ENCODE measurements at places on chromosomes 4 and X.

DNA sequence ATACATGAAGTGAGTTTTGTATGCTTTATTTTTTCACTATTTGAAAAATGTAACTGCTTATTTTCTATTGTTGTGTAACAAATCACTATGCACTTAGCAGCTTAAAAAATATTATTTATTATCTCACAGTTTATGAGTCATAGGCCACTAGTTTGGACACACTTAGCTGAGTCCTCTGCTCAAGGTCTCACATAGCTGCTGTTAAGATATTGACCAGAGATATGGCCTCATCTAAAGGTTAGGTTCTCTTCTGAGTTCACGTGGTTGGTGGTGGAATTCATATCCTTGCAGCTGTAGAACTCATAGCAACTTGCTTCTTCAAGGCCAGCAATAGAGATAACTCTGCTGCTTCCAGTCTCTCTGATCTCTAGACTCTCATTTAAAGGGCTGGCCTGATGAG, 534.4 kb downstream of the SPRY1 start:
- DNase-seq = no peak

GRCh38 chr4:139524062-139524631, 31.9 kb downstream of the SETD7 start:
- no peak for DNase-seq

DNA sequence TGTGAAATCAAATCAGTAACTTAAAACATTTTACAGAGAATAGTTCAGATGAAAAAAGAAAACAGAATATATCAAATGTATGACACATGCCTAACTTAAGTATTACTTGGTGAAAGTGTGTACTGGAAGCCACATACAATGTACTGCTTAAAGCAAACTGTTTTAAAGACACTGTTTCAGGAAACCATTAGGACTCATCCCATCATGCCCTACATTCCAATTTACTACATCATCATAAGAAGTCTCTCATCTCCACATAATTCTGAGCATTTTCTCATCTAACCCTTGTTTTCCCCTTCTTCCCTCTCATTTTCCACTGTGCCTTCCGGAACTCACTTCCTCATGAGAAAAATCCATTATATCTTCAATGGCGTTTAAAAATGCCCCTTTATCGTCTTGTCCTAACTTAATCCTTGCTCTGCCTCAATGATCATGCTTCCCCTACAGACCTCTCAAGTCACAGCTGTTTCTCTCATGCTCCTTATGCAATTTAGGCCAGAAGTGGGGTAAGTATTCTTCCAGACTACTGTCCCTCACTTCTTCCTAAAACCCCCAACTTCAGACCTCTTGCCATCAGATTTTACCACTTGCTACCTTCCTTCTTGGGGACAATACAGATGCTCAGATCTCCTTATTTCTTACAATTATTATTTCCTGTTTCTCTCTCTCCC, 26.8 kb upstream of the FGF5 start:
- DNase-seq = no peak

- DNase-seq = no peak
Measured at GRCh38 chr4:102560571-102561341, 59.6 kb downstream of the NFKB1 start.

DNA sequence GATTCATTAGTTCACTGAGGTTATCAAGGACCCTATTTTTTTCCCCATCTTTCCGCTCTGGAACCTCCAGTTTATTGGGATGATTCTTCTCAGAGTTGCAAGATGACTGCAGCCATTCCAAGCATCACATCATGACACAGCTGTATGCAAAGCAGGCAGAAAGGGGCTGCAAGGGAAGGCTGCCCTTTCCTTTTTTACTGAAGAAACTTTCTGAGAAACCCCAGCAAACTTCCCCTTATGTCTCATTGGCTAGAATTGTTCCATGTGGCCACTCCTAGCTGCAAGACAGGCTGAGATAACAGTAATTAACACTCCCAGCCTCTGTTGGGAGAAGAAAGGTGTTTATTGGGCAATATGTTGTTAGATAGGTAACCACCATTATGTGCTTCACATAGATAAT, 102.6 kb downstream of the SATL1 start:
- no peak for DNase-seq

GRCh38 chr4:179040259-179040658, 1598.0 kb upstream of the AGA start:
- no peak for DNase-seq

GRCh38 chr4:114277690-114278089, 298.2 kb upstream of the ARSJ start:
- no peak for DNase-seq

GRCh38 chr4:105304085-105304484, 157.4 kb downstream of the TET2 start:
- DNase-seq = no peak

GRCh38 chr4:147782087-147782781, 50.3 kb downstream of the ARHGAP10 start:
- DNase-seq = no peak

- DNase-seq = no peak
Measured at GRCh38 chr4:156512622-156513021, 459.0 kb downstream of the PDGFC start.

DNA sequence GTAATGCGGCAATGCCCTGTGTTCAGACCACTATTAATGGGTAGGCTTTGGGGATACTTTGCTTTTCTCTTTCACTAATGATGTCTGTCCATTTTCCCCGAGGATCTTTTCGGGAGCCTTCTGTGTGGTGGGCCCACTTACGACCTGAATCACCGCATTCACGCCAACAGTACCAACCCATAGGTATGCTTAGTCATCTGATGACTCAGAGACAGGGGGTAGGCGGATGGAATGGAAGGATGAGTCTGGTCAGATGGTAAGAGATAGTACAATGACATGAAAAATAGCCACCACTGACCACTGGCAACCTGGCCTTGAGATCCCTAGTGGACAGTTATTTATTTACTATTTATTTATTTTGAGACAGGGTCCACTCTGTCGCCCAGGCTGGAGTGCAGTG, 76.0 kb upstream of the DHRSX start:
- DNase-seq = no peak

DNA sequence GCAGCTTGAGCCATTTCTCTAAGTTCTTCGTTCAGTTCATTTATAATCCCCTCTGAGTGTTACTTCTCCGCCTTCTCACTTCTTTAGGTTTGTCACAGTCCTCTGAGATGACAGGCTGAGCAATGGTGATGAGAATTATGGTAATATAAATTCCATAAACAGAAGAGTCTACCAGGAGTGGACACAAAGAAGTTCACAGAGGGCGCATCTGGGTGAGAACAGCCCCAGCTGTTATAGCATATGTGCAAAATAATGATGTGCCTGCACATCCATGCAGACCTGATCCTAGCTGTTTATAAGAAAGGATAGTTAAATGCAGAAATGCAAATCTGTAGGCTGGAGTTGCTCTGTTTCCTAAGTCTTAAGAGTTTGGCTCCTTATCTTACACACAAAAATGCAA, 377.5 kb downstream of the KCNIP4 start:
- DNase-seq = no peak

DNA sequence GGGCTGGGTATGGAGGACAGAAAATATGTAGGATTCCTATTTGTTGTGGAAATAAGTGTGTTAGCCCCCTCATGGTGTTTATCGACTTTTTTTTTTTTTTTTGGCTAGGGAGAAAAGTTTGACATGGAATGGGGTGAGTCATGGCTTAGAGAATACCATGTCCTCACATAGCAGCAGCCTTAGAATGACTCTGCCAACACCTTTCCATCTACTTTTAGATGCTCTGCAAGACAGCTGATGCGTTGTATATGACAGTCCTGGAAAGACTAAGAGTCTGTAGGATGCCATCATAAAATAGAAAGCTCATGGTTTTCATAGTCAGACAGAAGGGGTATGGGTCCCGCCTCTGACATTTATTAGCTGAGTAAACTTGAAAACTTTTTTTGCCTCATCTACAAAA, 37.7 kb downstream of the MTTP start:
- no peak for DNase-seq

DNA sequence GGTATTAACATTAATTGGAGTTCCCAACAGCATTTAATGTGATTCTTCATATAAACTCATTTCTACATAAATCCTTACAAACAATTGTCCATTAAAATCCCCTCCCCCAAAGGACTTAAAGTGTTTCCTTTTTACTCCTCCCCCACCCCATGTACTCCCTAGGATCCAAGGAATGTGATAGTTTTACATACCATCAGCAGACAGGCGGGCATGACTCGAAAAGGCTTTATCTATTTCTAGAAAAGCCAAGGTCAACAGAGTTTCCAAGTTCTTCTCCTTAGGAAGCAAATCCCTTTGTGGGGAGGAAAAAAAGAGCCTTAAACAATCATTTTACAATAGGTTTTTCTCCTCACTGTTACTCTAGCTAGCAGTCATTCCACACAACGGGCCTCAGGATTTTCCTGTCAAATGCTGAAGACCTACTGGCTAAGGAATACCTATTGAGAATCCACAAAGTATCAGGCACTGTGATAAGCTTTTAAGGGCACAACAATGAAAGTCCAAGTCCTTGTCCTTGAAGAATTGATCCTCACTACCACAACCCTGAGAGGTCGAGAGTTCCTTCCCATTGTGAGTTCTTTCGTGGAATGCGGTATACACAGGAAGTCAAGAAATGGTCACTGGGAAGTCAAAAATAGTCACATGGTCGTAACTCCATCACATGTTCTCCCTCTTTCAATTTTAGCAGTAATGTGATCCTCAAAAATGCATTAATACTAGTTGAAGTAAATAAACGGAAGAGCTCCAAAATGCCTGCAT, 7.2 kb downstream of the PPM1K start:
- no peak for DNase-seq

- DNase-seq = no peak
Measured at GRCh38 chr4:53515076-53515475, 76.2 kb downstream of the LNX1 start.

DNA sequence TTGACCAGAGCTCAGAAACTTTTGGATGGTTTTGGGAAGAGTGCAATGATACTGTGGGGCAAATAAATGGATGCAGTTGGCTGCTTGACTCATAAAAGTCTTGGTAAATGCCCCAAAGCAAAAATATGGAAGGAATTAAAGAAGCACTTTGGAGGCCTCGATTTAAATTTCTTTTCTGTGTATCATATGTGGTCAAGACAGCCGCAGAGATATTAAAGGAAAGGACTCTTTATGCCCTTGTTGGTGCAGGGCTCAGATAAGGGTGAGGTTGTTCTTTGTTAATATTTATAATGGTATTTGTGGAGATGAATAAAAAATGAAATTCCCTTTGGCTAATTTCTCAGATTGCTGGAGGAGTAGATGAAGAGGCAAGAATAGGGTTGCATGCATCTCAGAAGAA, 90.2 kb downstream of the NHS start:
- DNase-seq = no peak

- no peak for DNase-seq
Measured at GRCh38 chr4:140807491-140808252, 51.5 kb upstream of the TBC1D9 start.

DNA sequence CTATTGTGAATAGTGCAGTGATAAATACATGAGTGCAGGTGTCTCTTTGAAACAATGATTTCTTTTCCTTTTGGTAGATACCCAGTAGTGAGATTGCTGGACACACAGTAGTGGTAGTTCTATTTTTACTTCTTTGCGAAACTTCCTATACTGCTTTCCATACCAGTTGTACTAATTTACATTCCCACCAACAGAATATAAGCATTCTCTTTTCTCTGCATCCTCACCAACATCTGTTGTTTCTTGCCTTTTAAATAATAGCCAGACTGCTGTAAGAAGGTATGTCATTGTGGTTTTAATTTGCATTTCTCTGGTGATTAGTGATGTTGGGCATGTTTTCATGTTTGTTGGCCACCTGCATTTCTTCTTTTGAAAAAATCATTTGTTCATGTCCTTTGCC, 105.9 kb downstream of the COL4A6 start:
- DNase-seq = no peak

GRCh38 chrX:56505866-56506265, 57.6 kb upstream of the UBQLN2 start:
- DNase-seq = no peak

GRCh38 chrX:150990910-150991309, 7.8 kb downstream of the HMGB3 start:
- DNase-seq = no peak

DNA sequence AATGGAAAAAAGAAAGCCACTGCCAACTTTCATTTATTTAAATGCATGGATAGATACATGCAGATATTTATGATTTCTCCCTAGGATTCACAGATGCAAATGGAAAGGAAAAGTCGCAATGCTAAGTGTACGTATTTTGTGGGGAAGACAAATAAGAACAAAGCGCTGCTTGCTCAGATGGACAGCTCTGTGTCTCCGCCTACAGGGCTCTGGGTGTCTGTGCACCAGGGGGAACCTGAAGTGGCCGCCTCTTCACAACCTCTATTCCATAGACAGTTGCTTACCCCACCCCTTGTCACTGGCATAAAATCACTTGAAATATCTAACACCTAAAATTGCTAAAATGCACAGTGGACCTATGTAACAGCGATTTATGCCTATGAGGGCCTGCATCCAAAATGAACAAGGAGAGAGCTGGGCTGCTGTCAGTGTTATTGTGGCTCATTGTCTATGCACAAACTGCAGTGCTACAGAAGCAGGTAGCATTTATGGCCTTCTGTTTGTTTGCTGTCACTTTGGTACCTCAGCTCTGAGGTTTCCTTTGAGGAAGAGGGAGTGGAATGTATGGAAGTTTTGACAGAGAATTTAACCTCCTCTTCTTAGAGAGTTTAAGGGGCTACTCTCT, 58.6 kb upstream of the PAGE1 start:
- DNase-seq = peak; percentile 4

- DNase-seq = no peak
Measured at GRCh38 chr4:151409470-151410313, 716 bp downstream of the FHIP1A start.

DNA sequence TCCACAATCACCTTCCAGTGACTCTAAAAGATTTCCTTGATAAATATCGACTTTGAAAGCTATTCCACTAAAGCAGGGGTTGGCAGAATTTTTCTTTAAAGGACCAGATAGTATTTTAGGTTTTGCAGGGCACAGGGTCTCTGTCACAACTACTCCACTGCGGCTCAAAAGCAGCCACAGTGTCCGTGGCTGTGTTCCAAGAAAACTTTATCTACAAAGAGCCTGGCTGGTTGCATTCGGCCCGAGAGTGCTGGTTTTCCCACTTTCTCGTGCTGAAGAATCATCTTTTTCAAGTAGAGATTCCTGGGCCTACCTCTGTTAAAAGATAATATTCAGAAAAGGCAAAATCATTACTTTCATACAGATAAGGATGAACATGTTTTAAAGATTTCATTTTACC, 55.6 kb downstream of the TSPAN7 start:
- DNase-seq = no peak

DNA sequence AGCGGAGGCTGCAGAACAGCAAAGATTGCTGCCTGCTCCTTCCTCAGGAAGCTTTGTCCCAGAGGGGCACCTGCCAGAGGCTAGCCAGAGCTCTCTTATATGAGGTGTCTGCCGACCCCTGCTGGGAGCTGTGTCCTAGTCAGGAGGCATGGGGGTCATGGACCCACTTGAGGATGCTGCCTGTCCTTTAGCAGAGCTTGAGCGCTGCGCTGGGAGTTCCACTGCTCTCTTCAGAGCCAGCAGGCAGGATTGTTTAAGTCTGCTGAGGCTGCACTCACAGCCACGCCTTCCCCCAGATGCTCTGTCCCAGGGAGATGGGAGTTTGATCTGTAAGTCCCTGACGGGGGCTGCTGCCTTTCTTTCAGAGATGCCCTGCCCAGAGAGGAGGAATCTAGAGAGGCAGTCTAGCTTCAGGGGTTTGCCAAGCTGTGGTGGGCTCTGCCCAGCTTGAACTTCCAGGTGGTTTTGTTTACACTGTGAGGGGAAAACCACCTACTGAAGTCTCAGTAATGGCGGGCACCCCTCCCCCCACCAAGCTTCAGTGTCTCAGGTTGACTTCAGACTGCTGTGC, 10.9 kb downstream of the DCK start:
- no peak for DNase-seq

- DNase-seq = no peak
Measured at GRCh38 chr4:38568768-38569167, 95.2 kb upstream of the KLF3 start.
